CD4-positive, alpha-beta T cell treated with Interleukin-4 for 1 hour (primary cell): ENCODE measurements at places on chromosomes 1 and 21.
A peak's percentile ranks its signal among the peaks of the same experiment; 100 is the strongest.

DNA sequence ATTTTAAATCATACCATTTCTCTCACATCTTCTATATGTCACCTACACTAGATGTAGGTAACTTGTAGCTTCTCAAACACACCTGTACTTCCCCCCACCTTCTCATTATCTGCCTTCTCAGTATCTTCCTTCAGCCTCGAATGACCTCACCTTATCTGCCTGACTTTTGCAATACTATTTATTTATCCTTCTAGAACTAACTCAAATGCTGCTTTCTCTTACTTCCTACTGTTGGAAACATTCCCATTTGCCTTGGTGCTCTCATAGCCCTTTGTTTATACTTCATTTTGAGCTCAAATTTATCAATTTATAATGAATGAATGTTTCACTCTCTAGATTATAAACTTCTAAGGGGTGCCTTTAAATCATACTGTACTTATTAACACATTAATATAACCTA is 50.4 kb upstream of the KIAA1614 start:
- no peak for DNase-seq

- no peak for DNase-seq
Measured at GRCh38 chr21:26379561-26379960, 193.5 kb downstream of the CYYR1 start.

DNA sequence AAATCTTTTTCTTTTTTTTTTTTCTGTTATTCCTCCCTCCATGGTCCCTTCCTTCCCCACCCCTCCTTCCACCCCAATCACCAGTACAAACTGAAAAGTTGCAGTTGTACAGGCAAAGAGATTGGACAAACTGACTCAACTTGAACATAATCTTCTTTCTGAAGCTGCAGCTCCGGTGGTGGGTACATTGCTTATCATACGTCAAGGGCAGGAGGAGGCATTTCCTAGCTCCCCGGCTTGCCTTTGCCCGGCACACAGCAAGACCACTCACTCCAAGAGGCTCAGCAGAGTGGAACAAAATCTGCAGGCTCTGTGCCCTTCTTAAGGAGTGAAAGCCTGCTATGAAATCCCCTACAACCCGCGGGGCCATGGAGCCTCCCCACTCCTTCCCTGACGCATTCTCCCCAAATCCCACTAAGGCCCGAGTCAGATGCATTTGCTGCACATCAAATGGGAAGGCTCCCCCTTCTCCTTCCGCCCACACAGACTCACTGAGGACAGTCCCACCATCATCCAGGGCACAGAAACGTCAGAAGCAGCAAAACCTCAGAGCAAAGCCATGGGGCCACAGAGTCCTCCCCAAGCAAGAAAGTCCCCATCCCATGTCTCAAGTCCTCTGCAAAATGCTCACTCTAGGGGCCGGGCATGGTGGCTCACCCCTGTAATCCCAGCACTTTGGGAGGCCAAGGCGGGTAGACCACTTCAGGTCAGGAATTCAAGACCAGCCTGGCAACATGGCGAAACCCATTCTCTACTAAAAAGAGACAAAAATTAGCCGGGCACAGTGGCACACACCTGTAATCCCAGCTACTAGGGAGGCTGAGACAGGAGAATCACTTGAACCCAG is 45.9 kb downstream of the SYF2 start:
- no peak for DNase-seq

DNA sequence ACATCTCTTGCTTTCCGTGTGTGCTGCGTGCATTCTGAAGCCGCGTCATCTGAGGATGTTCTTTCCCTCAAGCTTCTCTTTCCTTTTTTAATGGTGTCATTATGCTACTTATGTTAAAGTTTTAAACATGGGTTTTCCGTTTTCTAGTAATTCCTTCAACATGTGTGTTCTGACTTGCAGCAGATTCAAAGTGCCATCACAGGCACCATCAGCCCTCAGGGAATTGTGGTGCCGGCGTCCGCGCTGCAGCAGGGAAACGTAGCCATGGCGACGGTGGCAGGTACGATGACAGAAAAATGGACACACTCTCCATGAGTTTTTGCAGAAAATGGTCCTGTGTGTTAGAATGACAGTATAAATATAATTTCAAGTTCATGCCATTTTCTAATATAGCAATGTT is 42.4 kb downstream of the PKNOX1 start:
- no peak for DNase-seq

- peak; percentile 25 for DNase-seq
Measured at GRCh38 chr1:24849672-24850295, 80.3 kb downstream of the RUNX3 start.

- DNase-seq, result no peak
Measured at GRCh38 chr1:27912429-27912828, 22.4 kb upstream of the SMPDL3B start.

DNA sequence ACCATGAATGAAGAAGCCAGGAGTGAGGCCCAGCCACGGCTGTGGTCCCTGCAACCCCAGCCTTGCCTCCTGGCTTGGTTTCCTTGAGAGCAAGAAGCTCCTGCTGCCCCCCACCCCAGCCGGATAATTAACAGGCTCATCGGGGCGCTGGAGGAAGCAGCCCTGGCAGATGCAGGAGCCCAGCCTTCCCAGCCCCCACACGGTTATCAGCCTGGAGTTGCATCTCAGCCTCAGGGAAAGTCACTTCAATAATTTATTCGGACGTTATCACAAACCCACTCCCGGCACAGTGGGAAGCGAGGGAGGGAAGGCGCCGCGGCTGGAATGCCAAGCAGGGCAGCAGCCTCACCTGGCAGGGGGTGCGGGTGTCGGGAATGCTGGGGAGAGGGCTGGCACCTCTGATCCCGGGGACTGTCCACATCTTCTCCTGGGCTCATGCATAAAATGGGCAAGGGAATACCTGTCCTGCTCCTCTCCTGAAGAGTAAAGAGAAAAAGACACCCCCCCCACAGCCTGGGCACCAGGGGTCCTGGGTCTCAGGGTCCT is 43.3 kb upstream of the LRP8 start:
- no peak for DNase-seq

DNA sequence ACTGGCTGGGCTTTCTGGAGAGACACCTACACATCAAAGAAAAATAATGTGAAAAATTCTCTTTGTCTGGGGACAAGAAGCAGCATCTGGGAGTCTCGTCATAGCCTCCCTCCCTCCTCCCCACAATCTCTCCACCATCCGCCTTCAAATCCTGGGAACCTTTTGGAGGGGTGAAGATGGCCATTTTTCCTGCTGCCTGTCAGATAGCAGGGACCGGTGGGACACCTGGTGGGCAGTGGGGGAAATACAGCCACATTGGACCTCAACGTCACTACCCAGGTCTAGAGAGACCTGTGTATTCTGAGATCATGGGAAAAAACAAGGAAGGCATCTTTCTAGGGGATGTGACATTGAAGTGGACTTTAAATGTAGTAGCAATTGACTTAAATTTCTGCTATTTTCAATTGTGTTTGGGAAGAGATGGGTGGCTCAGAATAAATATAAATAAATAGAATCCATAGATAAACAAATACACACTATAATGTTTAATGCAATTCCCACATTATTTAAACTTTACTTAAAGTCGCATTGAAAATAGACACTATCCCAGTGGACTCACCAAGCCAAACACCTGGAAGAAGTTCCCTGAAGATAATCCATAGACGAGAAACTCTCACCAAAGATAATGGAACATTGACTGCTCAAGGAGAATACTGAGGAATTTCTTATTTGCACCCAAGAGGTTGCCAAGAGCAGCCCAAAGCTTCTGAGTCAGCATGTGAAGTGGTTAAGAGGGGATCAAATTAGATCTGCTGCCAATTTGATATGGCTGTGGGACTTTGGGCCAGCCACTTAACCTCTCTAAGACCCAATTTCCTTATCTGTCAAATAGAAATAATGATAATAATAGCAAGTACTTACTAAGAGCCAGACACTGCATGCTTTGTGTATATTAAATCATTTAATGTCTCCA is 147.6 kb upstream of the CAMK1G start:
- DNase-seq, result no peak

DNA sequence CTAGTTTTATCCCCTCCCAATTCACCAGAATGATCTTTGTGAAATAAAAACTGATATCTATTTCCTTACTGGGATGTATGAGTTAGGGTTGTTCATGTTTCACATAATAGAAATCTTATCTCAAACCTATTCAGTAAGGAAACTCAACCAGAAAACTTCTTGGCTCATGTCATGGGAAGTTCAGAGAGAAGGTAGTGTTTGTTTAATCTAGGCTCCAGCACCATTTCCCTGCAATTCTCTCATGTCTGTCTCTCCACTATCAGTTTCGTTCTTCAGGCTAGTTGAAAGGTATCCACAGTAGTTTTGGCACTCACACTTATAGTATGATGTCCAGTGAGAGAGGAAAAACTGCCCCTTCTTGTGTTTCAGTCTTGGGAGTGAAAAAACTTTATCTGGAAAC is 34.6 kb upstream of the UHMK1 start:
- DNase-seq, result no peak

DNA sequence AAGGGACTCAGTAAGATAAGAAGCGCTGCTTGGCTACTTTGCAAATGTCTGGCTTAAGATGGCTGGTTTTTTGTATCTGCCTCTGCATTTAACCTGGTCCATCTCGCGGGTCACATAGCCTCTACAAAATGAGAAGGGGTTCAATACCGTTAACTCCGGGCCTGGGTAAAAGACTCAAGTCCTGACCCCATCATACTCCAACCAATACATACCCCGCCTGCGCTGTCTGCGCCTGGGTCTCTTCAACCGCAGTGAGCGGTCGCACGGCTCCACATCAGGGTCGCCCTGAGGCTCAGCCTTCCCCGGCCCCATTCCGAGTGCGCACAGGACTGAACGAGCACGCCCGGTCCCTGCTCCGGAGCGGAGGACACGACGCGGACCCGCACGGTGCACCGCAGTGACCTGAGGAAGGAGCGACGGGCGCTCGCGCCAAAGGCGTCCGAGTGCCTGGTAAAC is 558 bp upstream of the PGD start:
- DNase-seq, result no peak

DNA sequence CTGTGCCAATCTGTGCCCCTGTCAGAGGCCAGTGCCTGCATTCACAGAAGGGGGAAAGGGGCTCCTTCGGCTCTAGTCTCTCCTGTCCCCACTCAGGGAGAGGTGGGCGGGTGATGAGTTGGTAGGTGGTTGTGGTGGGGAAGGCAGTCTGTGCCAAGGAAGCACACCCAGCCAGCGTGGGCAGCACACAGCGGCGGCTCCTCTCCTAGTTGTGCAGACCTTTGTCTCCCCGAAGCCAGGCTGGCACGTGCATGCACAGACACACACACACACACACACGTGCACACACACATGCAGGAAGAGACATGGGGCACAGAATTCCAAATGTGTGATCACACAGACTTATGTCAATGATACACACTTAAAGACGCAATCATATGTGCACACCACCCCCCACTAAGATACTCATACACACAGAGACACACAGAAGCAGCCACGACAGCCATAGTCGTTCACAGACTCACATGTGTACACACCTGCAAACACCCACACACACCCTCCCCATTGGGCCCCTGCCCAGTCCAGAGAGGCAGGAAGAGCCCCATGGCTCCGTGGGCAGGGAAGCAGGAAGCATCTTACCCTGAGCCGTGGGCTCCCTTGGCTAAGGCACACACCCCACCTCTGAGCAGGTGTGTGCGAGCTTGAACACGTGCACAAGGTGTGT is 16.4 kb downstream of the RIMS3 start:
- no peak for DNase-seq

DNA sequence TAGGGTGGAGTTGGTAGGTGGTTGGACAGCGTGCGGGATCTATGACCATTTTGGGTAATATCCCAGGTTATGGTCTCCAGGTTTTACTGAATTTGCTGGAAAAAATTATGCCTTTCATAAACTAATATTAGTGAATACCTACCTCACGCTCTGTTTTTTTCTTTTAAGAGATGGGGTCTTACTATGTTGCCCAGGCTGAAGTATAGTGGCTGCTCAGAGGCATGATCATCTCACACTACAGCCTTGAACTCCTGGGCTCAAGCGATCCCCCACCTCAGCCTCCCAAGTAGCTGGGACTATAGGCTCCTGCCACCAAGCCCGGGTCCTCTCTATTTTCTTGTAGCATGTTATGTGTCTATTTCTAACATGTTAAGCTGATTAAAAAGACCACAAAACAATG is 100.2 kb downstream of the RHOU start:
- DNase-seq, result no peak

- no peak for DNase-seq
Measured at GRCh38 chr1:114131526-114132220, 22.0 kb downstream of the SYT6 start.

DNA sequence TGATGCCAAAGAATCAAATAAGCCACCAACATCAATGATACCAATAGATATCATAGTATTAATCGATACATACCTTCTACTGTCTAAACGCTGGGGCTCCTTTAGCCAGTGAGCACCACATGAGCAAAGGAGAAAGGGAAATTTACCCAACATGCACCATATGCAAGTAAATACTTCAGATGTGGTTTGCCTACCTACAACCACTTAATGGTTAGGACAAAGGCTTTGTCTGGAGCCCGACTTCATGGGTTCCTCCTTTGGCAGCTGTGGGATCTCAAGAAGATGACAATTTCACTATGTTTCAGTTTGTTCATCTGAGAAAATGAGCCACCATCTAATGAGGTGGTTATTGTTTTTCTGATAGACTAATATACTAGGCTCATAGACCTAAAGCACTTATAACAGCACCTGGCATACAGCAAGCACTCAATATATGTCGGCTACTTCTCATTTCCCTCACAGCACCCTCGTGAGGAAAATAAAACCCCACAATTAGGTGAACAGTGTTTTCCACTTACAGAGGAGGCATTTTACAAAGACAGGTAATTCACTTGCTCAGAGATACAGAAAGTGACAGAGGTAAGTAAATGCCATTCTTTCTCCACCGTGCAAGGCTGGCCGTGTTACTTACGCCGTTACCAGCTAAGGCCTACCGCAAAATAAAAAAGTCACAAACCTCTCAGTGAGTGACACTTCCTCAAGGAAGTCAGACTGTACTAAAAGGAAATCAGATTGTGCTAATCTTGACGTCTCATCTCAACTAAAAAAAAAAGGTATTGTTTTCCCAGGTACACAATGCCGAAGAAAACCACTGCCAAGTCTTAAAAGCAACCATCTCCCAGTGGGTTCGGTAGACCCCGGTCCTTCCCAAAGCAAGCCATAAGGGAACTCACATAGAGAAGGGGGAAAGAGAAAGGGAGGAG is 1.6 kb downstream of the TTC13 start:
- peak; percentile 82 for DNase-seq

DNA sequence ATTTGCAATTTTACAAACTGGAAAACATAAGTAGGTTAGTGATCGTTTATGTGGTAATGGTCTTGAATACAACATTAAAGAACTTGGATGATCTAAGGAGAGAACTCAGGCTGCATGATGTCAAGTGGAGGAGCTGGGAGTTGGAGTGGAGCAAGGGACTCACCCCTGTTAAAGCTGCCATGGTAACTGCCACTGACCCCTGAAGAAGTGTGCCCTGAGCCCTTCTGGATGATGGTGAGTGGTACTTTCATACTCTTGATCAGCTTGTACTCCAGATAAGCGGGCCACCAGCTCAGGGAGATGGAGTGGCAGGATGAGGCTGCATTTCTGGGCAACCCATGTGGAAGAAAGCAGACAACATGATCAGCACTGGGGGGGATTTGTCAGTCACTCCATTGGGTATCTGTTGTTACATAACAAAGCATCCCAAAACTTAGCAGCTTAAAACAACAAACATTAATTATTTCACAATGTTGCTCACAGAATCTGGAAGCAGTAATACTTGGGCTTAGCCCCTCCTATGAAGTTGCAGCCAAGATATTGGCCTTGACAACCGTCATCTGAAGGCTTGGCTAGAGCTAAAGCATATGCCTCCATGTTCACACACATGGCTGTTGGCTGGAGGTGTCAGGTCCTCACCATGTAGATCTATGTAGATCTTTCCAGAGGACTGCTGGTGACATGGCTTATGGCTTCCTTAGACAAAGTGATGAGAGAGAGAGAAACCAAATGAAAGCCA is 213.8 kb downstream of the DUSP10 start:
- DNase-seq, result no peak

- no peak for DNase-seq
Measured at GRCh38 chr1:183989078-183989577, 48.4 kb downstream of the COLGALT2 start.
